ENCODE measurements at places on chromosomes 4 and X.
A peak's percentile ranks its signal among the peaks of the same experiment; 100 is the strongest.

- no peak for DNase-seq
Measured at GRCh38 chr4:38149997-38150671, 189.9 kb downstream of the PTTG2 start.

- no peak for DNase-seq
Measured at GRCh38 chr4:74466242-74466641, 21.3 kb downstream of the AREG start.

DNA sequence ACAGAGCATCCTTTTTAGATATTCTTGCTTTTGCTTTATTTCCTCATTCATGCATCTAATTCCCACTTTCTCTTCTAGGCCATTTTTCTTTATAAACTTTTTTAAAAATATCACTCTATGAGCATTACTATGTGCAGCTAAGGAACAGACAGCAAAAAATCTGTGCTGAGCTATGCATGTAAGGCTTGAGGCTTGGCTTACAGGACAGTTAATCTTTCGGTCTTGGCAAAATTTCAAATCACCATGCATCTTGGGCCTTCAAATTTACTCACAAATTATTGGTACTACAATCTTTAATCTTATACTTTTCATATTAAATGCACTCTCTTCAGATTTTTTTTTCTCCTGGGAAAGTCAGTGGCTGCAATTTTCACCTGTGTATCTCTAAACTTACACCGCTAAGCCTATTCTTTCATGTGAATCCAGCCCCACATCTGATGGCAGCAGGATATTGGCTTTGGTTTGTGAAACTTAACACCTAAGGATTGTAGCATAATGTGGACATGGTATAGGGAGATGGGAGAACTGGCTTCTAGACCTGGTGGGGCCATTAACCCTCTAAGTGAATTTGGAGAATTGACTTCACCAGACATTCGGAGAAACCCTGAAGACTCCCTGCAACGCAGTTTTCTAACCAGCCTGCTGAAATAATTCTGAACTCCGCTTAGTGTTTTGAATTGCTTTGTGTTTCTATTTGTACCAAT, 278.3 kb downstream of the SPRY1 start:
- no peak for DNase-seq

DNA sequence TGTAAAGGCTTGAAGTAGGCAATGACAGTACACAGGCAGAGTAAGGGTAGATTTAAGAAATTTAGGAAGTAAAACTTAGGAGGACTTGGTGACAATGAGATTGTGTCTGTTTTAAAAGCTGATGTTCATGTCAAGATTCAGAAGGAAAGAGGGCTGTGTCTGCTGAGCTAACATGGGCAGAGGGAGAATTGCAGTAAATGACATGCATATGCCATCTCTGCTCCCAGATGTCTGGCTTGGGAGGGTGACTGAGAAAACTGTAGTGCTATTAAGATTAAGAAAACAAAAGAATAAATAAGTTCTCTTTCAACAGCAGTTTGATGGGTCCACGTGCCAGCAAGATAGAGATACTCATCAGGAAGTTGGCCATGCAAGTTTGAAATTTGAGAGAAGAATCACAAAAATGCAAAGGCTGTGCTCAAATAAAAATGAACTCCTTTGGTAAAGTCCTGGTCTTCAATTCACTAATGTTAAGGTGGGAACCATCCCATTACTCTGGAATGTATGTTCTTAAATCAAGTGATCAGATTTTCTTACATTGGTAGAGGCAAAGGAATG, 7.2 kb downstream of the NFXL1 start:
- no peak for DNase-seq

DNA sequence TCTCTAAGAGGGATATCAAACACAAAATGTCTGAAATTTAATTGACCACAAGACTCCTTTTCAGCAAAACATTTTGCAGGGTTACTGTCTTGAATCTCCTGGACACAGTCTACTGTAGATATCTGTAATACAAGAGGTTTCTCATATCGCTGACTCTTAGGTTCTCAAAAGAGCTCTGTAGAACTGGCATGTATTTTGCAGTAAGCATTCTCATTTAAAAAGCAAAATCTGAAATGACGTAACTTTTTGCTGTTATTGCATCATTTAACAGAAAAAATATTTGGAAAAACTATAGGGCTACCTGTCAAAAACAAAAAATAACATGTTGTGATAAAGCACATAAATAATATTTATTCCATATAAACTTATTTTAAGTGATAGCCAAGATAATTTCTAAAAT, 114.2 kb downstream of the CDS1 start:
- DNase-seq, result no peak

DNA sequence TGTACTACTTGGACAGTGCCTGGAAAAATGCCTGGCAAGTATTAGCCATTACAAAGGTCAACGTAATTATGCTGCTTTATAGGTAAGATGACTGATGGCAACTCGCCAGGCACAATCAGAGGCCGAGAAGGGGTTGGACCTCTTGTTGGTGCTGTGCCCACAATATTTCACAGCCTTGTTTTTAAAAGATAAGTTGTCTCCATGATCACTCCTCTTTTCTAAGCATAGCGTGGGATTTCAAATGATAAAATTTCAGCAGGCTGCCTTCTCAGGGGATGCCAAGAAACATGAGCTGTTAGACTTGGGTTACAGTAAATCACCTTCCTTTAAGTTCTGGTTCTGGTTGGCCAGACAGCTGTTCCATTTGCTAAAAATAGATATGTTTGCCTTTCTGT, 26.9 kb downstream of the HOPX start:
- DNase-seq, result no peak

DNA sequence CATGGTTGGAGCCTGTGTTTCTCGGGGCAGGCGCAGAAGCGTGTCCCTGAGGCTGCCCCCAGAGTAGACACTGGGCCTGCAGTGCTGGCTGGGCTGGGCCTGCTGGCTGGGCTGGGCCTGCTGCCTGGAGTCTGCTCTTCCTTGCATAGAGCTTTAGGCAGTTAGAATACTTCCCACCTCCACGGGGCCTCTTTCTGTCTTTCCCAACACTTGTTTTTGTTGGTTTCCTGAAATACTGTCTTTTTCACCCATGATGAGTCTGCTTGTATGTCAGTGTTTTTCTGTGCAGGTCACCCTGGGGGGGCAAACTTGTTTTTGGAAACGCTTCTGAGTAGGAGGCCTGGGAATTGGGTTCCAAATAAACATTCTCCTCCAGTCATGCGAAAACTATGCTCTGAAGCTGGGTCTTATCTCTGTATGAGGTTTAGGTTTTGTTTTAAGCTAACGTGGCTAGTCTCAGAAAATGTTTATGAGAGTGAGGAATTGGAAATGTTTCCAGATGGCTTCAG, 32.2 kb downstream of the TRMT44 start:
- no peak for DNase-seq

DNA sequence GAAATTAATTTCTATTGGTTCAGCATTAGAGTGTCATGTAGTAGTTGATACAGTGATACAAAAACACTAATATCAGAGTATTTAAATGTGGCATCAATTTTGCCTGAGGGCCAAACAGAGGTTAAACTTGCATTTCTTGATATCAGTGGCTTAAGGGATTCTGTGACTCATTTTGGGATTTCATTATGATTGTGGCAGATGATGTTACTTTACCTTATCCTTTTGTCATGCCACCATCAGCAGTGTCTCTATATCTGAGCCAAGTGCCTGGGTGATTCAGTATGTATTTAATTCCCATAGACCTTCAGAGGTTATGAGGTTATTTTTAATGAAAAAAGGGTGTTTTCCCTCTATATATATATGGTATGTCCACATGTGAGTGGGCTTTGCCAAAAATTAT, 582.9 kb downstream of the ADGRL3 start:
- peak; percentile 41 for DNase-seq

GRCh38 chrX:155611302-155611701, 1.4 kb downstream of the TMLHE start:
- no peak for DNase-seq

All from T-helper 2 cell (primary cell).